Breast epithelium (tissue), 4 donors: ENCODE measurements at places on chromosomes 1 and 21. TPM values are rescaled to one million over a fixed set of nuclear protein-coding genes. Genes with fewer than 3 reads are reported as not detected.
A peak's percentile ranks its signal among the peaks of the same experiment; 100 is the strongest.

- H3K4me1 ChIP-seq, result no peaks in the 10 kb centered on the region
- H3K4me3 ChIP-seq, result no peak overlapping the region
- no peak for DNase-seq
- H3K27ac ChIP-seq, result no peak overlapping the region
Observed at GRCh38 chr21:29194847-29195246, 64.4 kb downstream of the MAP3K7CL start.

- no peaks in the 10 kb centered on the region for H3K27me3 ChIP-seq
- no peaks in the 10 kb centered on the region for H3K36me3 ChIP-seq
- H3K4me1 ChIP-seq, result no peaks in the 10 kb centered on the region
- DNase-seq, result no peak
- peak overlapping the region; percentile 81 for H3K4me3 ChIP-seq
Observed at GRCh38 chr1:32291145-32291707, 657 bp upstream of the HDAC1 start.

The MTF2 gene
- total RNA-seq, result 37.9 TPM

The ILDR2 gene
- not detected for total RNA-seq

- no peak overlapping the region for H3K27ac ChIP-seq
- no peaks in the 10 kb centered on the region for H3K4me1 ChIP-seq
- no peak overlapping the region for H3K4me3 ChIP-seq
Observed at GRCh38 chr1:70671006-70671405, 259.9 kb downstream of the CTH start.

DNA sequence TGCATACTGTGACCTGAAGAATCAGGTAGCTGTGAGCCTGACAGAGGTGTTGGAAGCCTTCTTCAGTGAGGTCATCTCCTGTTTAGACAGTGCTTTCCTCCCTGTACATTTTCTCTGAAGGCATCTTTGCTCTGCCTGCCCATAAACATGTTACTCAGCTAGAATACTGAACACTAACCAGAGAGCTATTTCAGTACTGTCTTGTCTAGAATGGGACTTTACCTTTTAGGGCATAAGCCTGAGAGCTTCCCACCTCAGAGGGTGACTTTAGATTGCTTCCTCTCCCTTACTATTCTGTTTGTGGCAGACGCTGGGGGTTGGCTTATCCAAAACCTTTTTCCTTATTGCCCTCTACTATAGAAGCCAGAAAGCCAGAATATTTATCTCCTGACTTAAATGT is 23.3 kb upstream of the ZNF326 start:
- H3K4me1 ChIP-seq, result no peaks in the 10 kb centered on the region
- H3K27ac ChIP-seq, result no peak overlapping the region
- H3K4me3 ChIP-seq, result no peak overlapping the region
- no peaks in the 10 kb centered on the region for H3K27me3 ChIP-seq
- DNase-seq, result no peak

DNA sequence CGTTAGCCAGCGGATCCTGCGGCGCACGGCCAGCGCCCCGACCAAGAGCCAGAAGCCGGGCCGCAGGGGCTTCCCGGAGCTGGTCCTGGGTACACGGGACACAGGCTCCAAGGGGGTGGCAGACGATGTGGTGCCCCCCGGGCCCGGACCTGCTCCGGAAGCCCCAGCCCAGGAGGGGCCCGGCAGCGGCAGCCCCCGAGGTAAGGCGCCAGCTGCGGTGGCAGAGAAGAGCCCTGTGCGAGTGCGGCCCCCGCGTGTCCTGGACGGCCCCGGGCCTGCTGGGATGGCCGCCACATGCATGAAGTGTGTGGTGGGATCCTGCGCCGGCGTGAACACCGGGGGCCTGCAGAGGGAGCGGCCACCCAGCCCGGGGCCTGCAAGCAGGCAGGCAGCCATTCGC is 24.2 kb downstream of the PANK4 start:
- no peaks in the 10 kb centered on the region for H3K36me3 ChIP-seq
- H3K4me3 ChIP-seq, result no peak overlapping the region
- no peak for DNase-seq
- H3K4me1 ChIP-seq, result no peaks in the 10 kb centered on the region
- H3K27ac ChIP-seq, result no peak overlapping the region
- H3K27me3 ChIP-seq, result peaks cover 35% of the 10 kb centered on the region

DNA sequence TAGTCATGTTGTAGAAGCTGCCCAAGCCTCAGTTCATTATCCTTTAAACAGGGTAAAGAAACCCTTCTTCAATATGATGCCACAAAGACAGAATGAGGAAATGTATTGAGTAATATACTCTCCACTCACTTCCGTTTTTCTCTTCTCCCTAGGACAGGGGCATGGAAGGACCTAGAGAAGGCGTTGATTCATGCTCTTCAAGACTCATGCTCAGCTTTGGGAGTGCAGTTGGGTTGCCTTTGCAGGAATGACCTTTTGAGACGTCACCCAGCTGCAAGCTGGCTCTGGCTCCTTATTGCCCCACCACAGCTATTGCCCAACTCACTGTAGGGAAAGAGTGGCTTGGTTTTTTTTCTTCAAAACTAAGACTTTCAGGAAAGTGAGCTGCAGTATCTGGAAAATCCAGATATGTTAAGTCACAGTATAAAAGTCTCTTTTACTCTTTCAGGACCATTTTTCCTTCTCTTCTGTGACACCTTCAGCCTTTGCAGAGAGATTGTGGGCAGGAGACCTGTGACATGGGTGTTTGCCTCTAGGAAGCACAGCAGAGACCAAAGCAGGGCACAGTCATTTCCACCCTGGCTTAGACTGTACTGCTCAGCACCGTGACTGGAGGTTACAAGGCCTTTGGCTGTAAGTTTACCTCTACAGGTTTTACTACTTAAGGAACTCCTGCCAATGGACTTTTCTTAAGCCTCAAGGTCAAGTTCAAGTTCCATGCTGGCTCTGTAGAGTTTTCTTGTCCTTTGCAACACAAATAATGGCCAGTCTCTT is 39.5 kb downstream of the XCL2 start:
- DNase-seq, result no peak
- no peak overlapping the region for H3K27ac ChIP-seq
- H3K4me1 ChIP-seq, result no peaks in the 10 kb centered on the region
- no peaks in the 10 kb centered on the region for H3K36me3 ChIP-seq
- H3K27me3 ChIP-seq, result no peaks in the 10 kb centered on the region

The SLC5A3 gene
- 38.6 TPM for total RNA-seq

The MNDA gene
- 6.9 TPM for total RNA-seq

DNA sequence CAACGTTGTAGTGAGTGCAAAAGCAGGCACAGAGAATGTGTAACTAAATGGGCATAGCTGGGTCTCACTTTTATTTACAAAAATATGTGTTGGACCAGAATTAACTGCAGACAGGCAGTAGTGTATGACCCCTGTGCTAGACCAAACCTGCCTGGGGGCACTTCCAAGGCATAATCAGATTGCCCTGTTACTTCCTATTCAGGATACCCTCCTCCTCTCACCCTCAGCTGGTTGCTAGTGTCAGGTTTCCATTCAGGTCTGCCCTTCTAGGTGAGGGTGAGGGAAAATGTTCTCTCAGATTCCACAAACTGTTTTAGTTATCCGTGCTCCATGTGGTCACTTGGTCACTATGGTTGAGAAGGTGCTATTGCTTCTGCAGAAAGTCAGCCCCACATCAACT is 387.3 kb downstream of the LMX1A start:
- no peaks in the 10 kb centered on the region for H3K4me1 ChIP-seq
- H3K36me3 ChIP-seq, result no peaks in the 10 kb centered on the region
- no peak overlapping the region for H3K4me3 ChIP-seq
- H3K27me3 ChIP-seq, result no peaks in the 10 kb centered on the region
- H3K27ac ChIP-seq, result no peak overlapping the region
- DNase-seq, result no peak
